ENCODE measurements at places on chromosomes 6 and 20.

DNA sequence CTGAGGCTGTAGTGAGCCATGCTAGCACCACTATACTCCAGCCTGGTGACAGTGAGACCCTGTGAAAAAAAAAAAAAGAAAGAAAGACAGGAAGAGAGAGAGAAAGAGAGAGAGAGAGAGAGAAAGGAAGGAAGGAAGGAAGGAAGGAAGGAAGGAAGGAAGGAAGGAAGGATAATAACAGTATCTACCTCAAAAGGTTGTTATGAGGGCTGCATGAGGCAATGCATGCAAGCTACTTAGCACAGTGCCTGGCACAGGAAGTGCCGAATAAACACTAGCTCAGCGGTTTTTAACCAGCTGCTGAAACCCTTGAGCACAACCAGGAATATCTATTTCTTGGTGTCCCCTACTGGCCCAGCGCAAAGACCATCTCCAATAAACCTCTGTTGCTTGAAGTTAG lies 62.3 kb upstream of the TBC1D7 start:
- no peak for DNase-seq

GRCh38 chr20:62357187-62357667 lies 9.9 kb downstream of the LAMA5 start:
- DNase-seq, result no peak

- no peak for DNase-seq
Observed at GRCh38 chr6:90764001-90764400, 177.1 kb upstream of the MAP3K7 start.

- no peak for DNase-seq
Observed at GRCh38 chr6:110101885-110102284, 77.6 kb downstream of the WASF1 start.

DNA sequence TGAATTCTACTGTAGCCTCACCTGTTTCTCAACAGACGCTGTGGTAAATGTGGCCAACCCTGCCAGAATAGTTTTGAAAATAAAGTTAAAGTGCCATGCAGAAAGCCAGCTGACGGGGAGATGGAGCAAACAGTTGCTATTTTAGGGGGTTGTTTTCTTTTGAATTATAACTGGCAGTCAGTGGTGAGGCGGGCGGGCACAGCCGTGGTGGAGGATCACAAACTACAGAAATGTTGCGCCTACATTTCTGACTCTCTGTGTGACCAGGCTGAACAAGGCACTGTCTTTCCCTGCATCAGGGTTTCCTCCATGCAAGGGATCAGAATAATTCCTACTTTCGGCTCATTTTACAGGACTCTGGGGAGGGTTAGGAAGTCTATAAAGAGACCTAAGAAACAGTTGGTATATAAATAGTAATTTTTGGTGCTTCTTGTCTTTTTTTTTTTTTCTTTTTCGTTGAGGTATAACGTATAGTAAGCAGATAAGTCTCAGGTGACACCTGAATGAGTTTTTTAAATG lies 17.2 kb downstream of the CHMP4B start:
- no peak for DNase-seq
